GM04504 (cell line): ENCODE measurements at places on chromosomes 7 and 10.

DNA sequence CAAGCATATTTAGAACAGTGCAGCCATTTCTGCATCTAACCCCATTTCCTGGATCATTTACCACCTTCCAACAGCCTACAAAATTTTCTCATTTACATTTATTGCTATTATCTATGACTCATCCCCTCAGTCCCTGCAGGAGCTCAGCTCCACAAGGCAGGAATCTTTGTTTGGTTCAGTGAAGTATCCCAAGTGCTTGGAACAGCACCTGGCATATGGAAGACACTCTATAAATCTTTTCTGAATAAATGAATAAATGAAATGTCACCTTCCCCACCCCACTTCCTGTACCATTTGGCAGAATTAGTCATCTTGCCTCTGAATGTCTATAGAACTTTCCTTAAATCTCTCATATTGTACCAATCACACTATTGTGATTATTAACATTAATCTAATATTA, 110.7 kb downstream of the HIP1 start:
- DNase-seq: no peak

GRCh38 chr10:84966708-84967441, 638.5 kb downstream of the CCSER2 start:
- no peak for DNase-seq

- DNase-seq: no peak
Measured at GRCh38 chr7:93646538-93646937, 72.0 kb upstream of the CALCR start.

DNA sequence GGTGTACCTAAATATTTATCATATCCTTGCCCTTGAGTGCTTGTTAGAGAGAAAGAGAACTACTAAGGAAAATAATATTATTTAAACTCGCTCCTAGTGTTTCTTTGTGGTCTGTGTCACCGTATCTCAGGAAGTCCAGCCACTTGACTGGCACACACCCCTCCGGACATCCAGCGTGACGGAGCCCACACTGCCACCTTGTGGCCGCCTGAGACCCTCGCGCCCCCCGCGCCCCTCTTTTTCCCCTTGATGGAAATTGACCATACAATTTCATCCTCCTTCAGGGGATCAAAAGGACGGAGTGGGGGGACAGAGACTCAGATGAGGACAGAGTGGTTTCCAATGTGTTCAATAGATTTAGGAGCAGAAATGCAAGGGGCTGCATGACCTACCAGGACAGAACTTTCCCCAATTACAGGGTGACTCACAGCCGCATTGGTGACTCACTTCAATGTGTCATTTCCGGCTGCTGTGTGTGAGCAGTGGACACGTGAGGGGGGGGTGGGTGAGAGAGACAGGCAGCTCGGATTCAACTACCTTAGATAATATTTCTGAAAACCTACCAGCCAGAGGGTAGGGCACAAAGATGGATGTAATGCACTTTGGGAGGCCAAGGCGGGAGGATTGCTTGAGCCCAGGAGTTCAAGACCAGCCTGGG, 11.4 kb downstream of the SERPINE1 start:
- peak; percentile 95 for DNase-seq

GRCh38 chr7:28706584-28706983, 251.5 kb downstream of the TRIL start:
- DNase-seq: no peak

DNA sequence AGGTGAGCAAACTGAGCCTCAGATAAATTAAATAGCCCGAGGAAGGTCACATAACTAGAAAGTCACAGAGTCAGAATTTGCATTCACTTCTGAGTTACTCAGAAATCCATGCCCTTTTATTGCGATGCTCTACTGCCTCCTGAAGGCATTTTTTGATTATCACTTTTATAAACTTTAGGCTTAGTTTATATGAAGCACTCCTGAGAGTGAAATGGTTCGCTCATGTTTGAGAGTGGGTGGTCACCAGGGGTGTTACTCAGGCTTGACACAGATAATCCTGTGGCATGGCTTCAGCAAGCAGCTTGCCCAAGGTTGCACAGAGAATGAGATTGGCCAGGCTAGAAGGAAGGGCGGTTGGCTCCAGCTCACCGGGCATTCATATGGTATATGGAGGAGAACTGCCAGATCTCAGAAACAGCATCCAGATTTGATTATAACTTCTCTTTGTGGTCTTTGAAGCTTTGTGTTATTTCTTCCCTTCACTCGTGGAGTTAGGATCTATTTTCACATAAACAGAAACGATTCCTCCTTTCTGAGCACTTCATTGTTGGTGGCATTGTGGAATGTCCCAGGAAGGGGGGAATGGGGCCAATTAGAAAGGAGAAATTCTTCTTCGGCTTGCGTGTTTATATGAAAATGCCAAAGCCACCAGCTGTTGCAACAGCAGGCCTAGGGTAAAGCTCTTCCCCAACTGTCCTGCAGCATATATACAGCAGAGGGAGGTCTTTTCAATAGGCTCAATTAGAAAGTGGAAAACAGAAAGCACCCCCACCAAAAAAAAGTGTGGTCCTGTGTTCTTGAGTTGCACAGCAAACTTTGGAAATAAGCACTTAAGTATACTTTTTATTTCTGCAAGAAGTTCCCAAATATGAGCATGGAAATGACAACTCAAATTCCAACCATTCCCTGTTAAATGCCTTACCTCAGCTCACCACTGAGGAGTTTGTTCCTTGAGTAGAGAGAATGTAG, 628.8 kb downstream of the SUGCT start:
- DNase-seq: peak; percentile 50

DNA sequence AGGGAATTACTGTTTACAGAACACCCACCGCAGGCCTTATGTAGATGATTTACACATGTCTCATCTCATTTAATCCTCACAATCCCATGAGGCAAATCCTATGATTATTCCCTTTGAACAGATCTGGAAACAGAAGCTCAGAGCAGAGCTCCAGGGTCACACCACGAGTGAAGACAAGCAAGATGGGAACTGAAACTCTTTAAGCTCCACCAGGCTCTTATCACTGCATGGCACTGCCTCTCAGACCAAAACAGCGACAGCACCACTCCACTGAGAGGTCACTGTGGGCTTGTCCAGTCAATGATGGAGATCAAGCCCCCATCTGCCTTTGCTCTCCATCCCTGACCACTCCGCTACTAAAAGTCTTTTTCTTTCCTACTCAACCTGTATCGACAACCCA, 5.9 kb downstream of the GRID1 start:
- no peak for DNase-seq

- DNase-seq: no peak
Measured at GRCh38 chr10:122516734-122517133, 43.8 kb upstream of the DMBT1 start.

DNA sequence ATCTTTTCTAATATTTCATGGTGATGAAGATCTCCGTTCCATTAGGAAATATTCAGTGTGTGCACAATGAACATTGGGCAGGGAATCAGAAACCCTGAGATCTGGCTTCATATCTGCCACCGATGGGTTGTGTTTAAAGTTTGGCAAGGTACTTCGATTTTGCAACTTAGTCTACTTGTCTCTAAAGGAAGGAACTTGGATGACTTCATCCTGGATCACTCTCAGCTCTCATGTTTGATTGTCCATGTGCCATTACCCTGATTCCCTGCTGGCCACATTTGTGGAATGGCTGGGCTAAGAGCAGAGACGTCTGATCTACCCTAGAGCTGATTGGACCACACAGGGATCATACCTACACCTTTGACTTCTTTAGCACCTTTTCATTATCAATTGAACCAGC, 177.0 kb upstream of the KMT2E start:
- DNase-seq: no peak

- DNase-seq: no peak
Measured at GRCh38 chr10:121138918-121139317, 287.8 kb downstream of the WDR11 start.

- no peak for DNase-seq
Measured at GRCh38 chr10:133034092-133034491, 53.6 kb upstream of the ADGRA1 start.

DNA sequence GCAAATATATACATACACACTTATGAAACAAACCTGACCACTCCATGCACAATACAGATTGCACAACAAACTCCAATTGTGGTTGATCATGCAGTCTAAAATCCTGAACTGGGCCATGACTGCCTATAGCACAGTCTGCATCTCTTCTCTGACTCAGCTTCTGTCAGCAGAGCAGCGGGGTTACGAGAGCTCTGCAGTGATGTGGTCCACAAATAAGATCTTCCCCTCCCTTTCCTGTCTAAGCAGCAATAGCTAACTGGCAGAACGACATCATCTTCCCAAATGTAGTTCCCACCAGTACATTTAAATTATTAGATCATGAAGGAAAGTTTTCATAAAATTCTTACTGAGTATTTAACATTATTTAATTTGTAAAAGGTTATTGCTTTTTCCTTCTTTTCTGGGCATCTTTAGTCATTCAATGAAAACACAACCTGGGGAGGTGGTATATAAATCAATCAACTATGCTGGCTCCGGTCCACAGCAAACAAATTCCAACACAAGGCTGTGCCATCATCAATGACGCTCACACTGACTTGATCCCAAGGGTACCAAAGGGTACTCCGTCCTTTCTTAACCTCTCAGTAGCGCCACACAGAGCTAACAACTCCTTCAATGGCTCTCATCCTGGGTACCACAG, 17.1 kb downstream of the ARHGAP21 start:
- DNase-seq: peak; percentile 84

GRCh38 chr10:77400033-77400432, 237.6 kb downstream of the KCNMA1 start:
- no peak for DNase-seq

- peak; percentile 97 for DNase-seq
Measured at GRCh38 chr7:130960208-130960988, 226.4 kb upstream of the KLF14 start.

GRCh38 chr7:45888993-45889366, 692 bp downstream of the IGFBP1 start:
- DNase-seq: no peak

- no peak for DNase-seq
Measured at GRCh38 chr7:21318916-21319270, 109.0 kb upstream of the SP4 start.

GRCh38 chr10:98172495-98172894, 38.0 kb downstream of the R3HCC1L start:
- no peak for DNase-seq

DNA sequence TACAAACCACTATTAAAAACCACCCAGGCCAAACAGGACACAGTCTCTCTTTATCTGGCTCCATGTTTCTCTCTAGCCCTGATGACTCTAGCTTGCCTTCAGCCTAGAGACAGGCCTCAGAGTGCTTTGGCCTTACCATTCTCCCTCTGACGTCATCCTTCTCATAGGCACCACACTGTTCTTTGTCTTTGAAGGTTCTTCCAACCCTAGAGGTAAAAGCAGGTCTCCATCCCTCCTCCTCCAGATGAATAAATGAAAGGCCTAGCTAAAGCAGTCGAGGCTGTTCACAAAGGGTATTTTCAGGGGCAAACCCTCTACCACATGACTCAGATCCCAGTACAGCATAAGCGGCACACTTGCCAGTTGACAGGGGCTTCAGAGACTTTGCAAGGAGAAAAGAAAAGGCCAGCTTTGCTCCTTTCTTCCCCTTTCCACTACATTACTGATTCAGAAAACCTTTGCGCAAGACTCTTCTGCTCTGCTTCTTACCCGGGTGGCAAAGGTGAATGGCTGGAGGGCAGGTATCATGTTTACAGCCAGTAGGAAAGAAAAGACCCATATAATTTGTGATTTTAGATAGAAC, 14.8 kb downstream of the NFE2L3 start:
- DNase-seq: no peak

GRCh38 chr7:101374990-101375389, 12.3 kb downstream of the COL26A1 start:
- DNase-seq: no peak

DNA sequence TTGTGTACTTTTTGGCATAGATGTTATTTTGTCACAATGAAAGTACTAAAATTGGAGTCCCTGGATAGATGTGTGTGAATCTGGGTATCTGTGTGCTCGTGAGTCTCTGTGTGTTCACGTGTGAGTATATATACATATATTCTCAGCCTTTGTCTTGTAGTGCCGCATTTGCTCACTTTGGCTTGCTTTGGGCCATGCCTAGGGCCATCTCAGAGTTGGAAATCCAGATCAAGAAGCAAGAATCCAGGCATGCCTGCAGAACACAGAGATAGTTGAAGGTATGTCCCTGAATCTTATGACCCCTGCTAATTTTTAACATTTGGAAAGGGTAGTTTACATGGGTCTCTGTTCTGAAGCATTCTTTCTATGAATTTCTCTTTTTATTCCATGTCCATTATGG, 208.7 kb downstream of the PHTF2 start:
- DNase-seq: no peak

- no peak for DNase-seq
Measured at GRCh38 chr7:66597461-66597860, 31.2 kb upstream of the KCTD7 start.

DNA sequence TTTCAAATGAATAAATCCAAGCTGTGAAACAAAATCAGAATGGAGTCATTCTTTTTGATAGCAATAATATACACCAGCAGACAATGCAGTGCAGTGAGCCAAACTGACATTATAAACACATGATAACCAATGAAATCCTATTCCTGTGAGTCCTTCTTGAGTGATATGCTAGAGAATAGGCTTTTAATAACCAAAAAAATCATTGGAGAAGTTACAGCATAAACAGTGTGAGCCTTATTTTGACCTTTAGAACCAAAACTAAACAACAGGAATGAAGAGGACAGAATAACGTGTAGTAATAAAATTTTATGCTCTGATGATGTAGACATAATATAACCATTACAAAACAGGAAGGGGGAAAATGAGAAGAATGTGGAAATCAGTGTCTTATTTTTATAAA, 8.7 kb downstream of the HUS1 start:
- no peak for DNase-seq

- DNase-seq: no peak
Measured at GRCh38 chr7:33357846-33358245, 228.5 kb downstream of the BBS9 start.

GRCh38 chr7:17392846-17393245, 94.4 kb downstream of the AHR start:
- peak; percentile 67 for DNase-seq

DNA sequence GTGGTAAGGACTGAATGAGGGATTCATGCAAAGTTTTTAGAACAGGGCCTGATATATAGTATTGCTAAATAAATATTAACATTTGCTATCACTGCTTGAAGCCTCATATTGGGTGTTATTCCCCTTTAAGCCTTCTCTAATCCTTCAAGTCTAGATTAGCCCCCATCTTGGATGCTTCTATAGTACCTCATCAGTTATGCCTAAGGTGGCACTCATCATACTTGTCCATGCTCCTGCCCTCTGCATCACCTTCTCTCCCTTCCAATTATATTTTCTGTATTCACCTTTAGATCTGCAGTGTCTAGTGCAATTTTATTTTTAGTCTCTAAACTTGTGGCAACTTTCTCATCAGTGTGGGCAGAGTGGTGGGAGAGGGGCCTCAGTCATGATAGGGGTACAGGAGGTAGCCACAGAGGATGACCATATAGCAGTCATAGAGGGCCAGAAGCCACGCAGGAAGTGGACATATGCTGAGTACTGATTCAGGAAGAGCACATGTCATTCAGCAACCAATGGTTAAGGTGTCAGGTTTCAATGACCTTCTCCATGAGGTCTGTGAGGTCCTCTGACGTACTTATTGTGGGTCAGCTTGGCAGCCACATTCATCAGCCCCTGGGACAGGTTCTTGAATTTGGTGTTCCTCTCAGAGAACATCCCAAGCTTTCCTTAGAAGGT, 2.5 kb downstream of the ENTPD1 start:
- no peak for DNase-seq

GRCh38 chr7:44858161-44858560, 10.3 kb upstream of the H2AZ2 start:
- no peak for DNase-seq

GRCh38 chr7:70620333-70621055, 511.4 kb upstream of the GALNT17 start:
- no peak for DNase-seq
